ENCODE measurements at places on chromosomes 7 and 10. TPM values are rescaled to one million over a fixed set of nuclear protein-coding genes. Genes with fewer than 3 reads are reported as not detected.

DNA sequence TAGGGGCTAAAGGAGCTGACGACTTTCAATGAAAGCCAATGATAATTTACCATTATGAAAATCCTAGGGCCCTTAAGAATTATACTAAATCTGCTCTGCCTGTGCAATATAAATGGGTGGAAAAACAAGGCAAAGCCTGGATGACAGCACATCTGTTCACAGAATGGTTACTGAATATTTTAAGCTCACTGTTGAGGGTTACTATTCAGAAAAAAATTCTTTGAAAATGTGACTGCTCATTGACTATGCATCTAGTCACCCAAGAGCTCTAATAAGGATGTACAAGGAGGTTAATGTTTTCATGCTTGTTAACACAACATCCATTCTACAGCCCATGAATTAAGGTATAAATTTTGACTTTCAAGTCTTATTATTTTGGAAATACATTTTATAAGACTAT lies 8.9 kb downstream of the DKK1 start:
- no peak for DNase-seq

DNA sequence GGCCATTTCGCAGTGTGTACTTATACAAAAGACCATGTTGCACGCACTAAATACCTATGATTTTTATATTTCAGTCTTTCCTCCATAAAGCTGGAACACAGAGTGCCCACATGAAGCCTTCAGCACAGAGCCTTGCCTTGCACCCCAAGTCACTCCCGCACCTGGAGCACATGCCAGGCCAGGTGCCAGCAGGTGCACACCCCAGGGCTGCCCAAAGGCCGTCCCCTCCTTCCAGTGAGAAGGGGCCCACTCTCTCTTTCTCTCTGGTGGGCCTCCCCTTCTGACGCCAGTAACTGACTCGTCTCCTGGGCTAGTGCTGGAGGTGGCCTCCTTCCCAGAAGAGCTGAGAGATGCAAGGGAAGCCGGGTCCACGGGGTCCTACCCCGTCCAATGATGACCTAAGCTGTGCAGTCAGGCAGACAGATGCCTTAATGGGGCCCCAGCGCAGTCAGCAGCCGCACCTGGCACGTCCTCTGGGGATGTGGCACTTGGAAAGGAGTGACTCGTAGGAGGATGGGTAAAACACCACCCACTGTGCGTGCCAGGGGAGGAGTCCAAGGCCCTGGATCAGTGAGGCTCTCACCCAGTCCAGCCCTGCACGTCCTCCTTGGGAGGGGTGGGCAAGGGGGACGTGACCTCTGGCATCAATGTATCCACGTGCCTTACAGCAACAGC lies 17.7 kb upstream of the SHH start:
- DNase-seq: no peak

DNA sequence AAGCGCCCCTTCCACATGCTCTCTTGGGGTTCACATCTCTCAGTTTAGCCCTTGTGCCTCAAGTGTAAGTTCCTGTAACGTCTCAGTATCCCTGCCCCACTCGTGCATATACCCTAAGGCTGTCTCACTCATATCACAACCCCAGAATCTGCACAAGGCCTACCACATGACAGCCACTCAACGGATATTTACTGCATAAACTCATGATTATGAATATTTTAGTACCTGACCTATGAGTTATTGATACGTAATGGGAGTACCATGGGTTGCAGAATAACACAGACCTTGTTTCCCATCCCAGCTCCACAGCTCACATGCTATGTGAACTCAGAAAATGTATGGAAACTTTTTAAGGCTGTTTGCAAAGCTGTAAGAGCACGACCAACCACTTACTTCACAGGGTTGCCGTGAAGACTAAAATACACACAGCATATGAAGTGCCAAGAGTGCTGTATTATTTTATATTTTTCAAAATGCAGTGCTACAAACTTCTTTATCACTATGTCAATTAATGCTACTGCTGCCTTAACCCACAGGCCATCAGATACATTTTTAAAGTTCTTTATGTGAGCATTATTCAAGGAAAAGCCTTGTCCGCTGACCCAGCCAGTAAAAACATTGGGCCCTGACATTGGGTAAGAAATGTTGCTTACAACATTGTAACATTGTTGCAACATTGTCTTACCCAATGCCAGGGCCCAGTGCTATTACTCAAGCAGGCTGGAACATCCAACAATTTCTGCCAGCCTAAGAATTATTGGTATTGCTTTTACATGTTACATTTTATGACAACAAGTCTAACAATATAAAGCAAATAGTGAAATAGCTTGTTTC lies 97.2 kb downstream of the JAZF1 start:
- DNase-seq: no peak

DNA sequence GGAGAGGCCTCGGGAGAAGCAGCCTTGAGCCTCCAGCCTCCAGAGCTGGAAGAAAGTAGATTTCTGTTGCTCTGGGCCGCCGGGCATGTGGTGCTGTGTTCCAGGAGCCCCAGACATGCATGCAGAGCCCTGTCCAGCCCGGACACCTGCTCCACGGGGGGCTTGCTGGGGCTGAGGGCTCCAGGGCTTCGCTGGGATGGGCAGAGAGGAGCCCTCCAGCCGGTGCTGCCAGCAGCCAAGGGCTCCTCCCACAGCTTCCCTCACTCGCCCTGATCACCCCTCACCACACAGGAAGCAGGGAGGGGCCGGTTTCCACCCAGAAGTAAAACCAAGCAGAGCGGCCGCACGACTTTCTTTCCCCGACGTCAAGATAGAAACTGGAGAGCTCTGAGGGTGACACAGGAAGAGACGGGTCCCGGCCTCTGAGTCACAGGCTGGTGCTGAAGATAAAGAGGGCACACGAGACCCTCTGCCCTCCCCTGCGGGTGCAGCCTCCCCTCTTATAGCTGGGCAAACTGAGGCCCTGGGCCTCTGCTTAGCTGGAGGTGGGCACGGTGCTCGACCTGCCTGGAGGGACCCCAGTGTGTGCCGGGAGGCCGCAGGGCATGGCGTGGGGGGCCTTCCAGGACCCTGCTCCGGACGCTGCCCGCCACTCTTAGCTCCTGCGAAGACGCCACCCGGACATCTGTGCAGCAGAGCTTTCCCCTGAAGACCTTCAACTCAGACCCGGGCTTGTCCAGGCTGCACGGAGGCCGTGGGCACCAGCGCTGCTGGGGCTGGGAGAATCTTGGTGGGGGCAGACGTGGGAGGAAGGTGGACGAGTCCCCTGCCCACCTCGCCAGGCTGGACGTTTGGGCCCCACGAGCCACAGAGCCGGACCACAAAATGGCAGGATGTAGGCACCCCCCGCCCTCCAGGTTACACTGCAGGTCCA lies 31.1 kb downstream of the ADAP1 start:
- no peak for DNase-seq

- no peak for DNase-seq
Measured at GRCh38 chr10:8633909-8634308, 579.4 kb downstream of the GATA3 start.

GRCh38 chr10:114437473-114438292 lies 33.4 kb upstream of the AFAP1L2 start:
- DNase-seq: no peak

- no peak for DNase-seq
Measured at GRCh38 chr7:20932785-20933527, 146.3 kb upstream of the SP8 start.

GRCh38 chr7:45663965-45664633 lies 89.9 kb downstream of the ADCY1 start:
- DNase-seq: no peak

DNA sequence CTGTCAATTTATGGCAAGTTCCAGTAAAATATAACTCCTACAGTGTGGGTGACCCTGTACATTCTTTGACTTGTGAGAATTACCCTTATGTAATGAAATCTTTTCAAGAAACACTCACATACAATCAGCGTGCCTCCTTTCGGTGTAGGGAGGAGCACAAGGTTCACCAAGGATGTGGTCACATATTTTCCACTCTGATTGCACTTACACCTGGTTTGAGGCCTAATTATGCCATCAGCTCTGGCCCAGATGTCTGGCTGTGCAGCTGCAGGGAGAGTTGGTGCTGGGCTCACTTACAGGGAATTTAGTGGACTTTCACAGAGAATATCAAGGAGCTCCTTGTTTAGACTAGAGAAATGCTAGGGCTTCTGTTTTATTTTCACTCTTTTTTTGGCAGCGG lies 146.0 kb upstream of the STEAP4 start:
- DNase-seq: no peak

GRCh38 chr10:64873959-64874358 lies 1352.8 kb downstream of the REEP3 start:
- no peak for DNase-seq

DNA sequence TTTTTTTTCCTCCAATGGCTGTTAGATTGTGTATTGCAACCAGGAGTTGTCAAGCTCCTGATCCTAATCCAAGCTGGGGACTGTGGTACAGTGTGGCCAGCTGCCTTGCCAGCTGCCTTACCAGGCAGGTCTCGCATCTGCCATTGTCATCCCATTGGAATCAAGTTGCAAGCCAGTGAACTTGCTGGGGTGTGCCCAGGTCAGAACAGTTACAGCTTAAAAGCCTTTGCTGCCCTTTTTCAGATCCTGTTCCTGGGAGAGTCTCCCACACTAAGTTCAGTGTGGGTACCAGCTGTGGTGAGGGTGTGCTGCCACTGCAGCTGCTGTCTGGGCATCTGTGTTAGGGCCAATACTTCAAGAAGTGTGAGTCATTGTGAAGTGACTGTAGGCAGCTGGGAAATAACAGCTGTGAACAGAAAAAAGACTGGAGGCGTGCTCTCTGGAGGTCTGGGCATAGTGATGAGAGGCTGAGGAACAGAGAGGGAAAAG lies 72.8 kb downstream of the CCNY start:
- no peak for DNase-seq

DNA sequence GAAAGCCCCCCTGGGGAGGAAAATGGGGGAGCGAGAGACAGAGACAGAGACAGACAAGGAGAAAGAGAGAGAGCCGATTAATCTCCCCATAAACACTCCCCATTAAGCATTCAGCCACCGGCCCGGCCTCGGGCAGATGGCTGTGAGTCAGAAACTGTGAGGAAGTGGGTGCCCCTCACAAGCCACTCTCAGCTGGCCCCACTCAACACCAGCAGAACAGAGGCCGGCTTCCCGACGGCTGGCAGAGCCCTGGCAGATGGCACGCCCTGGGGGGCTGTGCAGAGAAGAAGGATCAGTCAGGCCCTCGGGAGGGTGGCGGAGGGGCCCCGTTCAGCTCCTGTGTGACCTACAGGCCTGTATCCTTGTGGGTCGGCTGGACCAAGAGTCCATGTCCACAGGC lies 41.2 kb downstream of the CAMK2B start:
- no peak for DNase-seq

DNA sequence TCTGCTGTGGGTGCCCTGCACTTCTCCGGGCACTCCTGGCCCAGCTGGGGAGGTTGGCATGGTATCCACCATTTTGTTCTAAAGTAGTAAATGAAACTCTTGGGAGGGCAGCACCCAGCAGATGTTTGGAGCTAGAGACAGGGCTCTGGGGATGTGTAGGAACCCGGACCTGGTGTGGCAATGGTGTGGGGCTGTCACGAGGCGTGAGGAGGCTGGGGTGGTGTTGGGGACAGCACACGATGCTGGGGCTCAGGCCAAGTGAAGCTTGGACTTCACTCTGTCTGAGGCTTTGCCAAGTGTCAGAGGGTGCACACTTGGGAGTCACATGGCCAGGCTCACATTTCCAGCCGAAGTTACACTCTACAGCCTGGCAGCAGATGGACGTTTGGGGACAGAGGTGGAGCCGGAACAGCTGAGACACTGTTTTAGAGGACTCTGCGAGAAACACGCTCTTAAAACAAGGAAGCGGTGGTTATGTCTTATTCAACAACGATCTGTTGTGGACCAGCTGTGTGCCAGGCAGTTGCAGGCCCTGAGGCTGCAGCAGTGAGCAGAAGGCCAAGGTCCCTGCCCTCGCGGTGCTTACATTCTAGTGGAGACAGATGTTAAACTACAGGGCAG lies 118.2 kb downstream of the CUX1 start:
- no peak for DNase-seq

DNA sequence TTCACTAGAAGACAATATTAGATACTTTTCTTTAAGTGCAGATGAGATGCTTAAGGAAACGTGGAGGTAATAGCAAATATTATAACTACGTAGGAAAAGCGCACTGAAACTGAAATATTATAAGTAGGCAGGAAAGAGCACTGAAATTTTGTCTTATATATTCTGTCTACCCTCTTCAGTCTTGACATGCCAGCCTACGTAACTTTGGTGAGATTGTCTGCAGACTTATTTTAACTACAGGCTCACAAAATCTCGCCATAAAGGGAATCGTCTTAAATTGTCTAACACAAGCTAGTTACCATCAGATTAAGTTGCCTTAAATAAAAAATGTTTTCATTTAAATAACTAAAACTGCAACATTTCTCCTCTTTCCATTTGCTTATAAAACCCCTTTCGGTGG lies 280.1 kb upstream of the PTER start:
- DNase-seq: no peak

- no peak for DNase-seq
Measured at GRCh38 chr10:46224414-46224682, 62.4 kb upstream of the ANTXRL start.

- DNase-seq: no peak
Measured at GRCh38 chr10:132913559-132914115, 28.7 kb downstream of the CFAP46 start.

DNA sequence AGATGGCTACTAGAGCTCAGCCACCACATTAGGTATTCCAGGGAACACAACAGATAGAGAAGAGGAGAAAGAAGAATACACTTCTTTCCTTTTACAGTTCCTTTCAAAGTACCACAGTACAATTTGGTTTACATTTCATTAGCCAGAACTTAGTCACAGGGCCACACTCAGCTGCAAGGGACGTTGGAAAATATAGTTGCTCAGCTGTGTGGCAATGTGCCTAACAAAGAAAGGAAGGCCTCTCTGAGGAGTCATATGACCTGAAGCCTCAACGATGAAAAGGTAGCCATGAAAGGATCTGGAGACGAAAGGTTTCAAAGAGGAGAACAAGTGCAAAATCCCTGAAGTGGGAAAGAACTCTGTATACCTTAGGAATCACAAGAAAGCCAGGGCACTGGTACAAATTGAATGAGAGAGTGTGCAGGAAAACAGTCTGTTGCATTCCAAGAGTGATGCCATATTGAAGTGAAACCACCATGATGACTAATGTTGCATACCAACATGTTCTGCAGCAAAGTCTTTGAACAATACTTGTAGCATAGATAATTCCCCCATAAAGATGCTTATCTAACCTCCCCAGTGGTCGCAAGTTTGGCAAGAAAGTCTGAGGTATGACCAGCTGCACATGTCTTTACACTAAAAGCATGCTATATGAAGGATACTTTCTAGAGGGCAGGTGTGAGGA lies 278.9 kb downstream of the HPSE2 start:
- no peak for DNase-seq

DNA sequence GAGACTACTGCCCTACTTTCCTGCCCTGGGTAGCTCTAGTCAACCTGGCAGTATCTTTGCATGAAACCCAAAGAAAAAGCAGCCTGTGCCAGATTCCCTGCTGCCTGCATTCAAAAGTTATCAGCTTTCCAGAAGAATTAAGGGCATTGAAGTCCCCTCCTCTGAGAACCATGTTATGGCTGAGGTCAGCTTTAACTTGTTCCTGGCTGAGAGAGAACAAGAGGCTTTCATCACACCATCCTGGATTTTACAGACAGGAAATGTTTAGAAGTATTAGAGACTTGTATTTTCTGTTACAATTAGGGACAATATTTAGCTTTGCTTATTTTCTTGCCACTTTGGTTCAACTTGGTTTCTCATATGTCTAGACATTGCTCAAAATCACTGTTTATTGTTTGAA lies 238.8 kb downstream of the ARL4A start:
- no peak for DNase-seq

GRCh38 chr7:93551063-93551895 lies 23.2 kb downstream of the CALCR start:
- no peak for DNase-seq

Gene CALML3
- total RNA-seq: not detected

Gene PPP1R9A
- 28.6 TPM for total RNA-seq

Gene GSTO2
- 6.5 TPM for total RNA-seq

Gene GDF2
- total RNA-seq: not detected

Data from urinary bladder (tissue), 4 donors.